ENCODE measurements at places on chromosomes 4 and X.

- DNase-seq: no peak
Observed at GRCh38 chr4:13706716-13707115, 79.2 kb upstream of the BOD1L1 start.

- no peak for DNase-seq
Observed at GRCh38 chr4:186723292-186724057, at the start of gene FAT1. TSS of gene FAT1 (minus strand) at chr4:186723856. CDS start at chr4:186709827, 14,029 bp downstream.

DNA sequence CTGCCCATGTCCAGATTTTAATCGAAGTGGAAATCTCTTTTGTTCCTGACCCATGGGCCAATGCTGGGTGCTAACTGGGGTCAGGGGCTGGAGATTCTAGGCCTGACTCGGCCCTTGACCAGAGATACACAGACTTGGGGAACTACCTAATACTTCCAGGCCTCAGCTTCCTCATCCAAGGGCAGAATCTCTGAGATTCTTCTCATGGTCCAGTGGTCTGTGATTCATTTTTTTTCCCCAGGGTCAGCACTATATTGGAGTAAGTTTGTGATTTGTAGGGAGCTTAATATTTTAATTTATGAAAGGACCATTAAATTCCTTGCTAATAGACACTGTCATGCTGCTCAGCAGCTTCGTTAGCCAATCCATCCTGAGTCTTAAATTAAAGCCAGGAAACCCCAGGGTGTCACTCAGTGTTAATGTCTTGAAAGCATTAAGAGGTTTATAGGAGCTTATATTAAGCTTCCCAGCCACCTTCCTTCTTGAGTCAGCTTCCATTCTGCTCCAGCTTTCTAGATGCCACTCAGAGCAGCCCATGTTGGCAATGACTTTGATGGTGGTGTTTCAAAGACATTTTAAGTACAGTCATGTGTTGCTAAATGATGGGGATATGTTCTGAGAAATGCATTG is 27.0 kb upstream of the PROM1 start:
- DNase-seq: no peak

DNA sequence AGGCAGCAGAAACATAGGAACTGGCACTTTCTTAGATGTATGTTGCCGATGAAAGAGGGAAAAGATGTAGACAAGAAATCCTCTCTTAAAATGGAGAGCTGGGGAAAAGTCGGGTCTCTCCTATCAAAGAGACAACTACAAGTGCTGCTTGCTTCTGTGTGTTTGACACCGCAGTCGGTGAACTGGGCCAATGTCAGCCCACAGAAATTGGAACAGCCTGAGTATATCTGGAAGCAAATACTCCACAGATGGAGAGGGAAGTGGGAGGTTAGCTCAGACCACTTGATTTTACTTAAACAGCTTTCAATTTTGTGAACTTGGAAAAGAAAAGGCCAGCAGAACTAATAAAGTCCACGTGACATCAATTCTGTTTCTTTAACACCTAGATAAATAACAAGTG is 230.9 kb upstream of the FAT1 start:
- DNase-seq: no peak

- DNase-seq: no peak
Observed at GRCh38 chr4:153962311-153963039, 173.6 kb upstream of the SFRP2 start.

DNA sequence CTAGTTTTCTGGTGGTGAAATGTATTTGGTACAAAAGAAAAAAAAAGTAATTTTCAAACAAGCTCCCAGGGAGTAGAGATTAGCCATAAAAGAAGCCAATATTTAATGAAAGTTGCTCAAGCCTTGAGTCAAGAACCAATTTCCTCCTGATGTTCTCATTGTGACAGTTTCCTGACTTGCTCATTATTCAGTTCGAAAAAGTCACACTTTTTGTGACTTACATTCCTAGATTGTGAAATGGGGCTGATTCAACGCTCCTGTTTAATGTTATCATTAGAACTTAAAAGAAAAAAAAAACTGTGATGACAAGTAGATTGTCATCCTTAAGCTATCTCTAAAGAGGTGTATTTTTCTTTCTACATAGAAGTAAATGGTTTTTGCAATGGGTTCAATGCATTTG is 122.6 kb upstream of the BMPR1B start:
- no peak for DNase-seq

- DNase-seq: no peak
Observed at GRCh38 chr4:89055157-89056080, 1.6 kb downstream of the FAM13A start.

DNA sequence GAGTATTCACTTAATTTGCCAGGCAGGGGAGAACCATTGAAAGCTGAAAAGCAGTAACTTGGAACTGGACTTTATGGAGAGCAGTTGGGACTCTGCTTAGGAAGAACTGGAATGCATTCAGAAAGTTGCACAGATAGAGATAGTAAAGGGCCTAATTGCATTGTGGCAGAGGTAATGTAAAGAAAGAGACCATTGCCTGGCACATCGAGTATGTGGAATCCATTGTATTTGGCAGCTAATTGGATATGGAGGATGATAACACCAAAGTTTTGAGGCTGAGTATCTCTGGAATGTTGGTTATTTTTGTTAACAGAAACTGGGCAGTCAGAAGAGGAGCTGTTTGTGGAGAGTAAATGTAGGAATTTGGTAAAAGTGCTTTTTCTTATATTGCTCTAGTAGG is 169.9 kb downstream of the BMPR1B start:
- DNase-seq: no peak

DNA sequence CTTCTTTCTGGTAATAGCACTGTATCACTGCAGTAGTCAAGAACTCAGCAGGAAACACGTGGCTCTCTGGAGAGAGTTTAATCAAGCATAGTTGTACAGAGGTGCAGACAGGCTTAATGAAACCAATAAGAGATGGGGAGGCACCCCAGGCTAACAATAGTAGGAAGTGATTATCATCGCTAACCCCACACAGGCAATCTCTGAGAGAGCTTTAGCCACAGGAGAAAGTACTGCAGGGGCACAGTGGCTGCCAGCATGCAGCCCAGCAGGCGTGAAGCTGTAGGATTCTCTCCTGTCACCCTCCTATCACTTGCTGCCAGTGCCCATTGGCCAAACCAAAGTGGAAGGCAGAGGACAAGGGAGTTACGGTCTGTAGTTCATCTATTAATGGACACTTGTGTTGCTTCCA is 450.0 kb upstream of the RASGEF1B start:
- DNase-seq: no peak

DNA sequence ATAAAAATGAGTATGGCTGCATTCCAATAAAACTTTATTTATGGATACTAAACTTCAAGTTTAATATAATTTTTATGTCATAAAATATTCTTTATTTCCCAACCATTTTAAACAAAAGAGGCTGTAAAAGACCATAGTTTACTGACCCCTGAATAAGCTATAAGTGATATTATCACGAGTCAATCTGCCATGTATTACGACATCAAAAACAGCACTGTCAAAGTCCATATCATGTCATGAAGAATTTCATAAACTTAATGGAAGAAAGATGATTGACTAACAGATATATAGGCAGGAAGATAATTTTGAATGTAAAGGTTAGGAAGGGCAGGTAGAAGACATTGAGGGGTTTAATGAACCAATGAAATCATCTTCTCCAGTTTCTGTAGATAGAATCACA is 18.2 kb downstream of the TMEM156 start:
- no peak for DNase-seq

GRCh38 chrX:46456125-46456922 is 88.9 kb downstream of the ZNF674 start:
- DNase-seq: no peak

DNA sequence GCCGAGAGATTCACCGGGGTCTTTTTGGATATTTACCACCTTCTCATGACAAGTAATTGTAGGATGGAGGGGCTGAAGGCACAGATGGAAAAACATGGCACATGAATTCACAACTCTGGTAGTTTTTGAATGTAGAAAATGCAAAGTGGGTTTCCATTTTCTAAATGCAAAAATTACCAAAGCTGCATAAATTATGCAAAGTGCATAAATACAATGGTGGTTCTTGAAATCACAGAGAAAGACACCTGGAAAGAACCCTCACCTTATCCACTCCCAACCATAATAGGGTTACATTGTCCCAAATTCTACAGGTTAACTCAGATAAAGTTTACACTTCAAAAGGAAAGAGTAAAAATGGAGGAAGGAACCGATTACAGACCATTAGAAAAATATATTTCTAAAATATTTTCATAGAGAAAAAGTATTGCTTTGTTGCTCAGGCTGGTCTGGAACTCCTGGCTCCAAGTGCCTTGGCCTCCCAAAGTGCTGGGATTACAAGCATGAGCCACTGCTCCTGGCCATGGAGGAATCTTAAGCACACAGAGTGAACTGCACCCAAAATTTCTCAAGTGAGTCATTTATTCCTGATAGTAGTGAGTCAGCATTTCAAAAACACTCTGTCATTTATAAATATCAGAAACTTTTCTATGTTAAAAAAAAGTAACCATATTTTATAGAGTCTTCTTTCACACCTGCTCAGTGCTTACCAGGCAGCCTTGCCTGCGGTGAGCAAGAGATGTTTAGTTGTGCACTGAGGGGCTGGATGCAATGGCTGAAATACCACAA is 101.4 kb downstream of the FIP1L1 start:
- DNase-seq: no peak

GRCh38 chrX:21374163-21374993 is at the start of gene CNKSR2:
TSS of gene CNKSR2 (plus strand) at chrX:21374418. CDS start at chrX:21374898, 480 bp downstream.
- DNase-seq: no peak

- no peak for DNase-seq
Observed at GRCh38 chr4:117983541-117984365, 50.5 kb upstream of the NDST3 start.
